Left renal cortex interstitium (tissue), 4 donors: ENCODE measurements at places on chromosomes 6 and 20. TPM values are rescaled to one million over a fixed set of nuclear protein-coding genes. Genes with fewer than 3 reads are reported as not detected.

GRCh38 chr20:64036346-64037198 lies 590 bp downstream of the C20orf204 start:
- no peak for DNase-seq

GRCh38 chr6:80636689-80637088 lies 530.2 kb downstream of the BCKDHB start:
- DNase-seq: no peak

Gene SERPINB6
- 89.4 TPM for polyA plus RNA-seq

- no peak for DNase-seq
These were observed 192.6 kb upstream of the CITED2 start for GRCh38 chr6:139567095-139567494.

Gene HLA-DRB5
- polyA plus RNA-seq: 15.4 TPM

DNA sequence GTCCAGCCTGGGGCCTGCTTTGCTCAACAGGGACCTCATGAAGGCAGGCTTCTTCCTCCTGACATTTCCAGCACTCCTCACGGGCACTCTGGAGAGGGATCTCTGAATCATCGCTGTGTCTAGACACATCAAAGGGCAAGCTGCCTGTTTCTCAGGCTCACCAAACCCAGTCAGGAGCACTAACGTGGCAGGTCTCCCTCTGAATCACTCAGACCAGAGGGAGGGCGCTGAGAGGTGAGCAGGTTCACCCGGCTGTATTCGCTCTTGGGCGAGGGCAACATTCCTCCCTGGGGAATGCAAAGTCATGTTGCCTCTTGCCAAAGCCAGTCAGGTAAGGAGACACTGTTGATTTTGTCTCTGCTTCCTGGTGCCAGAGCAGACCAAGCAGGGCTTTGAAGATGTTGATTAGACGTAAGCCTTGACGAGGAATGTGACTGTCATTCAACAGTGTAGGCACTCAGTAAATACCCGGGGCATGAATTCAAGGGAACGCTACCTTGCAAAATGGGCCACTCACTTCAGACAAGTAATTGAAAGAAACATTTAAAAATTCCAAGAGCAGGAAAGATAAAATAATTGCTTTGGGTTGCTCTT lies 50.1 kb downstream of the CYP24A1 start:
- DNase-seq: no peak

Gene NRSN1
- polyA plus RNA-seq: 1.5 TPM

DNA sequence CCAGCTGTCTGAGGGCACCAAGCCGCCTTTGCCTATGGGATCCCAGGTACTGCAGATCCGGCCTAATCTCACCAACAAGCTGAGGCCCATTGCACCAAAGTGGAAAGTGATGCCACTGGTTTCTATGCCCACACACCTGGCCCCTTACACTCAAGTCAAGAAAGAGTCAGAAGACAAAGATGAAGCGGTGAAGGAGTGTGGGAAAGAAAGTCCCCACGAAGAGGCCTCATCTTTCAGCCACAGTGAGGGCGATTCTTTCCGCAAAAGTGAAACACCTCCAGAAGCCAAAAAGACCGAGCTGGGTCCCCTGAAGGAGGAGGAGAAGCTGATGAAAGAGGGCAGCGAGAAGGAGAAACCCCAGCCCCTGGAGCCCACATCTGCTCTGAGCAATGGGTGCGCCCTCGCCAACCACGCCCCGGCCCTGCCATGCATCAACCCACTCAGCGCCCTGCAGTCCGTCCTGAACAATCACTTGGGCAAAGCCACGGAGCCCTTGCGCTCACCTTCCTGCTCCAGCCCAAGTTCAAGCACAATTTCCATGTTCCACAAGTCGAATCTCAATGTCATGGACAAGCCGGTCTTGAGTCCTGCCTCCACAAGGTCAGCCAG lies 283.0 kb downstream of the TSHZ2 start:
- DNase-seq: no peak

- no peak for DNase-seq
These were observed 1.9 kb downstream of the NCOA7 start for GRCh38 chr6:125792680-125793079.

DNA sequence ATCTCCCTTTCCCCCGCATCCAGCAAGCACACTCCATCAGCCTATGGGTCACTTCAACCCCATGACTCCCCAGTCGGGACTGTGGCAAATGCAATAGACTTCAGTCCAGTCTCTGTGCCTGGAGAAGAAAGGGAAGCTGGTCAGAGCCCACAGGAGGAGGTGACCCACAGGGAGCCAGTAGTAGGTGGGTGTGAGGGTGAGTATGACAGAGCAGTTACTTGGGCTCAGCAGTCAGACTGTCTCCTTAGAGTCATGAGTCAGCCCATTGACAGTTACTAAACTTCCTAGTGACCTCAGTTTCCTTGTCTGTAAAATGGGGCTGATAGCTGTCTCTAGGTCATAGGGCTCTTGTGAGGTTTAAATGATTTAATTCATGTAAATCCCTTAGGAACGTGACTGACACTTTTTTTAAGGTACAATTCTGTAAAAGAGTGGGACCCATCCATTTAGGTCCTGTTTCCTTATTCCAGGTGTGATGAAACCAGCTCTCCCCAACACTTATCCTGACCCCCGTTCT lies 33.9 kb upstream of the HLA-C start:
- DNase-seq: no peak
